ENCODE measurements at places on chromosomes 16 and 17.
A peak's percentile ranks its signal among the peaks of the same experiment; 100 is the strongest.

GRCh38 chr16:86362155-86362849 lies 148.0 kb upstream of the FOXF1 start:
- no peak for DNase-seq

DNA sequence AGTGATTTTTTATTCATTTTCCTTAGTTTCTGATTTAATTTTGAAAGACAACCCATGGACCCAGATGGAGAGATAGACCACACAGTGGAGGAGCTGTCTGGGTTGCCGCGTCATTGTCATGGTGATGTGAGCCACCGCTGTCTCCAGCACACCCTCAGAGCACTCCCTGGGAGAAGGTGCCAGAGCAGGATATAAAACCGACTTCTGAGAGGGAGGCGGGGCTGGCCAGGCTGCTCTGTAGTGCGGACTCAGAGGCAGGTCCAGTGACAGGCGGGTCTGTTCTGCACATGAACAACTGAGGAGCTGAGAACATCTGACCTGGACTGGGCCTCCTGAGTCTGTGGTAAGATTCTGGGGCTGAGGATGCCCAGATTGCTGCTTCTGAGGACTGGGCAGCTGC lies 216.3 kb upstream of the NLRP1 start:
- DNase-seq = no peak

DNA sequence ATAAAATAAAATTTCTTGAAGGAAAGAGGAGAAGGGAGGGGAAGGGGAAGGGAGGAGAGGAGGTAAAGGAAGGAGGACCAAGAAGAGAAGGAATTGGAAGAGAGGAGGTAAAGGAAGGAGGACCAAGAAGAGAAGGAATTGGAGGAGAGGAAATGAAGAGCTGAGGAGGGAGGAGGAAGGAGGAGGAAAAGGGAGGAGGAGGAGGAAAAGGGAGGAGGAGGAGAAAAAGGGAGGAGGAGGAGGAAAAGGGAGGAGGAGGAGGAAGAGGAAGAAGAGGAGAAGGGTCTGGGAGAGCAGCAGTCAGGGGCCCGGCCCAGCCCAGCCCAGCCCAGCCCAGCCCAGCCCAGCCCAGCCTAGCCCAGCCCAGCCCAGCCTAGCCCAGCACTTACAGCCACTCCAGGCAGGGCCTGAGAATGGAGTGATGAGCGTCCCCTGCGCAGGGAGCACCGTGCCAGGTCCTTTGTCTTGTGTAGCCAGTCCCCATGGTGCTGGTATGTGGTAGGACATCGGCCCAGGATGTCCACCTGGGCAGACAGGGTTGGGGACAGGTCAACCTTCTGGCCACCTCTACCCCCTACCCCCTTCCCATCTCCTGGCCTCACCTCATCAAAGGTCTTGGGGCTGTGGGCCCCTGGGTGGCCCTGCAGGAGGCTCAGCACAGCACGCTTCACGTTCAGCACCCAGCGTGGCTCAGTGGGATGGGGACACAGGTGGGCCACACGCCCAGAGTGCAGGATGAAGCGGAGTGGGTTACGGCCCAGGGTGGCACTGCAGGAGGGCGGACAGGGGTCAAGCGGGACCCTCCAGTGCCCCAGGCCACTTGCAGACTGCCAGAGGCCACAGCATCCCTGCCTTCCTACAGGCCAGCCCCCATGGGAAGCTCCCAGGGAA lies 70.9 kb downstream of the LITAF start:
- no peak for DNase-seq

DNA sequence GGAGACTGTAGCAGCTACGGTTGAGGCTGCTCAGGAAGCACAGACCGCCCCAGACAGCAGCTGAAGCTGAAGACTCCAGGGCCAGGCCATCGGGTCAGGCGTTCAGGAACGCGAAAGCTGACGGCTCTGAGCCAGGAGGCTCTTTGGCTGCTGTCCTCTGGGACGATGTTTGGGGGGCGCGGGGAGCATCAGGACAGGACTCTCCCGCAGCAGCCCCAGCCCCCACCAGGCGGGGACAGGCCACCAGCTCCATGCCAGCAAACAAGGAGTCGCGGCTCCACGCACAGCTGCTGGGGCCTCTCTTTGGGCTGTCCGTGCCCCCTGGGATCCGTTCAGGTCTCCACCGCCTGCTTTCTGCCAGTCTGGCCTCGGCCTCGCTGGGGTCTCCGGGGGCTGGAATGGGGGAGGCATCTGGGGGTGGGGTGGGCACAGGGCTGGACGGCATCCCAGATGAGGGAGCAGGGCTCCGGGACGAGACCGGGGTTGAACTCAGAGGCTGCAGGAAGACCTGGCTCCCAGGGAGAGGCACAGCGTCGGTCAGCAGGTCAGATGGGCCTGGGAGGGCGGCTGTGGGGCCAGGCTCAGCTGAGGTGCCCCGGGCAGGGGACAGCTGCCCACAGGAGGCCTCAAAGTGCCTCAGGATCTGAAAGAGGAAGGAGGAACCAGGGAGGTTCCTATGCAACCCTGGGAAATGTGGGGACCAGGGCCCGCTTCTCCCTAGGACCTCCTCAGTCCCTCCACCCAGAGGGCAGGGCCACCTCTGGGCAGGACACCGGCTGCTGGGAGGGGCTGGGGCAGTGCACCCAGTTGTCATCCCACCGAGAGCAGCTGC lies 6.3 kb upstream of the CEP131 start:
- no peak for DNase-seq

- DNase-seq = no peak
Observed at GRCh38 chr17:65457183-65457582, 104.3 kb downstream of the AXIN2 start.

DNA sequence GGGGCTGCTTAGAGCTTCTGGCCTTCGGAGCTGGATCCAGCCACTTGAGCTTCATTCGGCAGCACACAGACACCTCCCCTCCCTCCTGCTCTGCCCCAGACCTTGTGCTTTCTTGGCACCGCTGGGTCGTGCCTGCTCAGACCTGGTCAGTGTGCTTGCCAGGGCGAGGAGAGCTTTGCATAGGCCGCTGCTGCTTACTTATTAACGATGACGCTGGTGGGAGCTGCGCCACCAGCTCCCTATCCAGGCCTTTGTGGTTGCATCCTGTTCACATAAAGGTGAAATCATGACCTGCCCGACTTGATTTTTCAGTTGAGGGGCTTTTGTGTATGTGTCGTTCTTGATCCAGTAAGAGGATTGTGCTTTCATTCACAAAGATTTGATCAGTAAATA lies 101.1 kb downstream of the MSI2 start:
- peak; percentile 29 for DNase-seq

- DNase-seq = no peak
Observed at GRCh38 chr16:35711435-35711834, 2252.0 kb downstream of the TP53TG3F start.
